ENCODE measurements at places on chromosomes 5 and 9.
A peak's percentile ranks its signal among the peaks of the same experiment; 100 is the strongest.

DNA sequence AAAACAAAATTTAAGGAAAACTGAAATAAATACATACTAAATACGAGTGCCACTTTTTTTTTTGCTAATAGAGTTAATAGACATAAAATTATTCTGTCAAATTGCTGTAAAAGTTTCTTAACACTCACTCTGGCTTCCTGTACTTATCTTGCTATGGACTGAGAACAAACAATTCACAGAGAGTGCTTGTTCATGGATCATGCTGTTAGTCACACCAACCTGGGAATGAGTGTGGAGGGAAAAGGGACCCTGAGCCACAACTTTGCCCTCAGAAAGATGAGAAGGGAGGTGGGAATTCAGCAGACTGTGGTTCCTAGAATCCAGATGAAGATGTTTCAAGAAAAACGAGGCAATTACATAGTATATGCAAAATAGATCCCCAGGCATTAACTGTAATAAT is 246.9 kb downstream of the FBXL7 start:
- DNase-seq = no peak

- peak; percentile 34 for DNase-seq
Observed at GRCh38 chr5:66129144-66129543, 15.0 kb upstream of the SREK1 start.

GRCh38 chr5:170306381-170306831 is 8.8 kb upstream of the LCP2 start:
- DNase-seq = no peak

DNA sequence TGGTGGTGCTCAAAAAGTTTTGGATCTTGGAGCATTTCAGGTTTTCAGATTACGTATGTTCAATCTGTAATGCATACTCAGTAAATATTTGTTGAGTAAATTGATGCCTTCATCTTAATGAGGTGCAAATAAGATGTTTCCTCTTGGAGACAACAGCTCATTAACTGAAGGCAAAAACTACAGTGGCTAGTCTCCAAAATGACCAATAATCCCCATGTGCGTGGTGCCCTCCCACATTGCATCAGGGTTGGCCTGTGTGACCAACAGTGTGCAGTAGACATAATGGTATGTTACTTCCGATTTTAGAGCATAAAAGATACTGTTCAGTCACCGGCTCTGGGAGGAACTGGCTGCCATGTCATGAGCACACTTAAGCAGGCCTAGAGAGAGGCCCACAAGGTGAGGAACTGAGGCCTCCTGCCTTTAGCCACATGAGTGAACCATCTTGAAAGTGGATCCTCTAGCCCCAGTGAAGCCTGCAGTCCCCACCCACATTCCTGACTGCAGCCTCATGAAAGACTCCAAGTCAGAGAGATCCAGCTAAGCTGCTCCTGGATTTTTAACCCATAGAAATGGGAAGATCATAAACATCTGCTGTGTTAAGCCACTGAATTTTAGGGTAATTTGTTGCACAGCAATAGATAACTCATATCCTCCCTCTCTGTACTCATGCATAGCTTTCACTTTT is 55.7 kb downstream of the LIFR start:
- DNase-seq = no peak

DNA sequence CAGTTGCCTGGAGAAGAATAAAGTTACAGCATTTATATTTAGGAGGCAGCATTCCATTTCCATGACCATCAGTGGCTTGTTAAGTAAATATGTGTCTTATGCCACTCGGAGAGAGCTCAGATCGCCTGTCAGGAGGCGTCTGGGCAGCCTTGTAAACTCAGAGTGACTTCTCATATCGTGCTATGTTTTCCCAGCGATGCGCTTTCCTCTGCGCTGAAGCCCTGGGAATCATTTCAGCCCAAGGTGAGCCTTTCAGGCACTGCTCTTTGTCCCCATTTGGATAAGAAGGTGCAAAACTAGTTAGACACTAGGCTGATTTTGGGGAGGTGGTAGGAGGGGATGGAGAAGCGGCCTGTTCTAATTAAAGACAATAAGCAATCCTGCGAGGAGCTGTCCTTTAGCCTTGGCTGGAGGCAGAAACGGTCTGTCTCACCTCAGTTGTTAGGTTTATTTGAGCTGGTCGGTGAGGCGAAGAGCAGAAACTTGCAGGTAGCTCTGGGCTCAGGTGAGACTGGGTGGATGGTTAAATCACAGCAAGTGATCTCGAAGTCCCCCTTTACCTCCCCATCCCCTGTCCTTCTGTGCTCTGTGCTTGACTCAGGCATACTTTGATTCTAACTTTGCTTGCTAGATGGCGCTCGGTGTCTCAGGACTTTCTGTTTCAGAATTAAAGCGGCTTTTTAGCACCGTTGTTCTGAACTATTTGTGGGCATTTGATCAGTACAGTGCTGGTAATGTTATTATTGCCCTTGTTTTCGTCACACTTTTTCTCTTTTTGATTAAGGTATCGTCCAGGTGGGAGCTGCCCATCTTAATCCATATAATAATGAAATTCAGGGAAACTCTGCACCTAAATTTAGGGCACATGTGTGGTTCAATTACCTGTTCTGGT is 24.6 kb downstream of the NR2F1 start:
- DNase-seq = peak; percentile 60

DNA sequence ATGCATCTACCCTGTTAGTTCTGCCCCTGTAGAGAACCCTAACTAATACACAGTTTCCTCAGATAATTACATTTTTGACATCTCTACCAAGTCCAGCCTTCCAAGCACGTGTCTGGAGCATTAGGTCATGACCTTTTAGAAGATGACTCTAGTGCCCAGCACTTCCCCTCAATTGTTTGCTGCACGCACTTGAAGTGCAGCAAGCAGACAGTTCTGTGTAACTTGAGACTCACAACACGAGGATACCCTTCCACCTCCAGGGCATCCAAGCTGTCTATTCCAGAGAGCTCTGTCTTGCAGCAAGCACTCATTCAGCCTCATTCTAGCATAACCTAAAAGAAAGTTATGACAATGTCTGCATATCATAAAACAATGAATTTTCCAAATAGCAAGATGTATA is 1410.5 kb upstream of the CDH18 start:
- DNase-seq = peak; percentile 17

GRCh38 chr5:78661691-78662090 is 13.1 kb upstream of the LHFPL2 start:
- no peak for DNase-seq

GRCh38 chr5:173457482-173457881 is 129.3 kb upstream of the STC2 start:
- DNase-seq = no peak

DNA sequence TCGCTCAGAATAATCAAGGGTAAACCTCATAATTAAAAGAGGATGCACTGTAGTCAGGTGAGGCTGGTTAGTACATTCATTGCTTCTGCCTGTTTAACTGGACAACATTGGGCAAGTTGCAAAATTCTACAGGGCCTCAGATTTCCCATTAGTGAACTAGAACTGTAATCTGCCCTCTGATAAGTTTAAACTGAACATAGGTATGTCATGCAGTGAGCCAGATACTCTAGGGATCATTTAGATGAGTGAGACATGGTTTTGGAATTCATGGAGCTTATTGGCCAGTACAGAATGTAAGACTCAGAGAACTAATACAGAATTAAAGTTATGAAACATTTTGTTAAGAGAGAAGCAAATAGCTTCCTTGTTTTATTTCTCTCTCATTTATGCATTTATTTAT is 35.9 kb downstream of the RNF44 start:
- DNase-seq = no peak

DNA sequence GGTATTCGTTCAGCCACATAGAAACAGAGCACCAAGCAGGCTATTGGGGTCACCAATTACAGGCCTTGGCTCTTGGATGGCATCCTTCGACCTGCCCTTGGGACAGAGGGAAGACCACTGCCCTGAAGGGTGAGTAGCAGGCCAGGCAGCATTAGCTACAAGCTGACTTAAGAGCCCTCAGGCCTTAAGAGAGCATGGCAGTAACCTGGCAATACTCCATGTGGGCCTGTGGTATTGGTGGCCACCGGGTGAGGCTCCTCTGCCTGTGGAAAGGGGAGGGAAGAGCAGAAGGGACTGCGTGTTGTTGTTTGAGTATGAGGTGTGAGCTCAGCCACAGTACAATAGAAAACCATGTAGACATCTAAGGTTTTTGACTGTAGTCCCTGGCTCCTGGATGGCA is 170.6 kb downstream of the MCTP1 start:
- DNase-seq = no peak

DNA sequence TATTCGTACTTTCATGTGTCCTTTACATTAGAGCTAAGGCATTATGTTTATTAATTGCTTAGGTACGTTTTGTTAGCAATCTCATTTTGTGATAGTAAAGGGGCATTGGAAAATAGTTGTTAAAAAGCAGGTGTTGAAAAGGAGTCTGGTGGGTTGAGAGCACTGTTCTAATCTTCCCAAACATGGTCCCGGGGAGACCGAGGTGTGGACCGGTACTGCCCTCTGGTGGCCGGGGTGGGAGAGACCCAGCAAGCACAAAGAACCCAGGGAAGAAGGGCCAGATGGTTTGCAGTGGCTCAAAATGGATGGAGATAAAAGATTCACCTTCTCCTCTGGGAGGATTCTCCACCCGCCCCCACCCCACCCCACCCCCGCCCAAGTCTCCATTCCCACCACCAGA is 26.1 kb downstream of the IDNK start:
- peak; percentile 45 for DNase-seq

DNA sequence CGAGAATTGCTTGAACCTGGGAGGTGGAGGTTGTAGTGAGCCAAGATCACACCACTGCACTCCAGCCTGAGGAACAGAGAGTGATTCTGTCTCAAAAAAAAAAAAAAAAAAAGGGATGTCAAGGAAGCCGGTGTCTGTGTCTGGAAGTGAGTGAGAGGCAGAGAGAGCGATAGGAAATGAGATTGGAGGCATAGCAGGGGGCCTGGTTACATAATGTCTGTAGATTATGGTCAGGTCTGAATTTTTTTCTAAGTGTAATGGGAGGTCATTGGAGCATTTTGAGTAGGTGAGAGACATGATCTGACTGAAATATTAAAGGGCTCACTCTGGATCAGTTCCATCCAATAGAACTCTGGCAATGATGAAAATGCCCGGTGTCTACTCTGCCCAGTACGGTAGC is 40.4 kb upstream of the CTNNA1 start:
- DNase-seq = peak; percentile 57

DNA sequence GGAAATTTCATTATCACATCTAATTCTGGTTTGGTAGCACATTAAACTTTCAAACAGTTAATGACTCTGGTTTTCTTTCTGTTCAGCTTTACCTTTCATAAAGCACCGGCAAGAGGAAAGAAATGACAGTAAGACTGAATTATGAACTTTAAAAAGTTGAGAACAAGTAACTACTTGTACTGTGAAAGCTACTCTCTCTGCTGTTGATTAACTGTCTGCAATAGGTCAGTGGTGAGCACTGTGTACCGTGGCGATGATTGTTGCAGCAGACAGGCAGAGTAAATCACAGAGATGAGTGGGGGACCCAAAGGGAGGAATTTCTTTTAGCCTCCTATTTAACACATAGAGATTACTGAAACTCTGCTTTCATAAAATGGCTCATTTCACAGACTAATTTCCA is 74.0 kb upstream of the MEF2C start:
- DNase-seq = no peak

GRCh38 chr9:104276709-104277245 is 182.7 kb downstream of the SMC2 start:
- DNase-seq = no peak

DNA sequence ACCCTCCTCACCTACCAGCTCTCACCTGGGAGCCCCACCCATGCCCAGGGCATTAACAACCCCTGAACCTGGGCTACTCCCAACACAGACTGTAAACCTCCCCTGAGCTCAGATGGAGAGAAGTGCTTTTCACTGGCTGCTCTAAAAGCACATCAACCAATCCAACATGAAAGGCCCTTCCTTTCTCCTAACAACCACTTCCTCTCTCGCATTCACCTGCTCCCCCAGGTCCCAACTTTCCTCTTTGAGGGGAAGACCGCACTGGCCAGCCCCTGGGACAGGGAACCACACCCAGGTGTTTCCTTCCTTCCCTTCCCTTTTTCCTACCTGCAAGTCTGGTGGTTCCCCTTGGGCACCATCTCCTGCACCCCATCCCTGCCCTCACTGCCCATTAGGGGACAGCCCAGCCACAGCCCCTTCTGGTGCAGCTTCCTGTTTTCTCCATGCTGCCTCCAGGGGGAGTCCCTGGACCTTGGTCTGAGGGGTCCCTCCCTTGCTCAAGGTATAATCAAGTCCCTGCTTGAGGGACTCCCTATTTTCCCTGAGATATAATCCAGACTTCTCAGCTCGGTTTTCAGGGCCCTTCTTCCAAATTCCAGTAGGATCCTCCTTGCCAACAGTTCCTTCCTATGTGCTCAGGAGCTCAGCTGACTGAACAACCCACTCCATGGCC is 30.5 kb upstream of the DAB2IP start:
- DNase-seq = peak; percentile 65

- no peak for DNase-seq
Observed at GRCh38 chr5:120818128-120818527, 354.0 kb downstream of the PRR16 start.

- no peak for DNase-seq
Observed at GRCh38 chr5:169801324-169801777, 164.3 kb downstream of the DOCK2 start.
